ENCODE measurements at places on chromosomes 11 and 22.

DNA sequence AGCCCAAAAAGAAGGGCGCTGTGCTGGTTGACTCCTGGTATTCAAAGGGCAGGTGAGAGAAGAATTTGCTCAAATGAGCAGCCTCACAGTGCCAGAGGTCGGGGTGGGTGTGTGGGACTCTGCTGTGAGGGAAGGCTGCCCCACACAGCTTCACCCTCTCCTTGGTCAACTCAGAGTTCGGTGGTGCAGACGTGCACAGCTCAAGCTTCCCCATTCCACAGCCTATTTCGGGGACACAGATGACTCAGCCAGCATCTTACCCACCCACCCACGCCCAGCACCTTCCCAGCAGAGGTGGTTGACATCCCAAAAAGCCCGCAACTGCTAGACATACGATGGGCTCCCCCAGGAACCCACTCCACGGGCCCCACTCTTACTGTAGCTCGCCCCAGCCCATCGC lies 46.5 kb upstream of the CCND1 start:
- DNase-seq, result no peak
- no peaks in the 10 kb centered on the region for H3K36me3 ChIP-seq
- H3K4me1 ChIP-seq, result no peaks in the 10 kb centered on the region
- H3K27ac ChIP-seq, result no peak overlapping the region

DNA sequence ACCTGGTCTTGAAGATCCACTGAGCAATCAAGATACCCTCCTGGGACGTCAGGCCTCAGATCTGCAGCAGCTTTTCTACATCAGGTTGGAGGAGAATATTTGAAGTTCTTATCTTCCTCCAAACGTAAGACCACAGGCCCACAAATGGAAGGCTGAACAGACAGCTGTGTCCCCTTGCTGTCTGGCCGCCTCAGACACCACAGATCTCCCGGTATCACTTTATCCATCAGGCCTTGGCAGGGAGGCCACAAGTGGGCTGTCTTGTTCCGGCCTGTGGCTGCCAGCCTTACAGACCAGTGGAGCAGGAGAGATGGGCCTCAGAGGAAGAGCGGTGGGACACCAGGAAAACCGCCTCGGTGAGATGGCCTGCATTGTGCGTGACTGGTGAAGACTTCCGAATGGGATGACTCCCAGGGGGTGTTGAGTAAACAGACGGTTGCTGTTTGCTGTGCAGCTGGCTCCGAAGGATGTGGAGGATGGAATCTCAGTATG lies 15.9 kb downstream of the UBASH3B start:
- H3K4me1 ChIP-seq, result no peaks in the 10 kb centered on the region
- H3K27me3 ChIP-seq, result no peaks in the 10 kb centered on the region
- no peak overlapping the region for H3K27ac ChIP-seq
- peak; percentile 50 for DNase-seq

DNA sequence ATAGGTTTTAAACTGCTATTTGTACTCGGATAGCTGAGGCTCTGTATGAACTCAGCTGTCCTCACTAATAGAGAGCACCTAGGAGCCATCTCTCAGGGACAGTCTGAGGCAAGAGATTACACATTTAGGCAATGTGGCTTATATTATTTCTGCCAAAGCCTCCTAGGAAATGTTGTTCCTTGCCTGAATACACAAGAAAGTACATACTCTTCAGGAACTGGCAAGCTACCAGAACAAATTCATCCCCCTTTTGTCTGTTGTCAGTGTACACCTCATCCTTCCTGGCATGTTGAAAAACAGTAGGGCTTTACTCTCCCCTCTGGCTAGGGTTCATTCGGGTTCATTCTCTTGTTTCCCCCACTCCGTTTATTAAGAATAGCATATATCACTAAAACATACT lies 615.9 kb upstream of the FAT3 start:
- H3K27me3 ChIP-seq, result no peaks in the 10 kb centered on the region
- H3K4me1 ChIP-seq, result no peaks in the 10 kb centered on the region
- H3K36me3 ChIP-seq, result no peaks in the 10 kb centered on the region
- H3K27ac ChIP-seq, result no peak overlapping the region
- H3K4me3 ChIP-seq, result no peak overlapping the region

GRCh38 chr11:97092823-97093222 lies 703.0 kb downstream of the JRKL start:
- DNase-seq, result no peak
- no peak overlapping the region for H3K27ac ChIP-seq
- H3K36me3 ChIP-seq, result no peaks in the 10 kb centered on the region
- no peak overlapping the region for H3K4me3 ChIP-seq

GRCh38 chr11:35550374-35551036 lies 25.1 kb upstream of the PAMR1 start:
- H3K36me3 ChIP-seq, result no peaks in the 10 kb centered on the region
- H3K4me1 ChIP-seq, result no peaks in the 10 kb centered on the region
- H3K27me3 ChIP-seq, result no peaks in the 10 kb centered on the region
- no peak overlapping the region for H3K27ac ChIP-seq
- H3K4me3 ChIP-seq, result no peak overlapping the region
- DNase-seq, result no peak

DNA sequence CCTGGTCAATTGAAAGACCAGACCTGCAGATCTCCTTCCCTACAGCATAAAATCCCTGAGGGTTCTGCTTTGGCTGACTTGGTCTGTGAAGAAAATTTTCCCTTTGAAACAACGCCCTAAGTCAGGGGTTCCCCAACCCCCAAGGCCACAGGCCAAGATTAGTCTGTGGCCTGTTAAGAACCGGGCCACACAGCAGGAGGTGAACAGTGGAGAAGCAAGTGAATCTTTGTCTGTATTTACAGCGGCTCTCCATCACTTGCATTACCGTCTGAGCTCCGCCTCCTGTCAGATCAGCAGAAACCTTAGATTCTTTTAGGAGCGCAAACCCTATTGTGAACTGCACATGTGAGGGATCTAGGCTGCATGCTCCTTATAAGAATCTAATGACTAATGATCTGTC lies 38.2 kb downstream of the CCDC83 start:
- no peaks in the 10 kb centered on the region for H3K36me3 ChIP-seq
- H3K27ac ChIP-seq, result no peak overlapping the region
- no peak overlapping the region for H3K4me3 ChIP-seq
- no peaks in the 10 kb centered on the region for H3K27me3 ChIP-seq

DNA sequence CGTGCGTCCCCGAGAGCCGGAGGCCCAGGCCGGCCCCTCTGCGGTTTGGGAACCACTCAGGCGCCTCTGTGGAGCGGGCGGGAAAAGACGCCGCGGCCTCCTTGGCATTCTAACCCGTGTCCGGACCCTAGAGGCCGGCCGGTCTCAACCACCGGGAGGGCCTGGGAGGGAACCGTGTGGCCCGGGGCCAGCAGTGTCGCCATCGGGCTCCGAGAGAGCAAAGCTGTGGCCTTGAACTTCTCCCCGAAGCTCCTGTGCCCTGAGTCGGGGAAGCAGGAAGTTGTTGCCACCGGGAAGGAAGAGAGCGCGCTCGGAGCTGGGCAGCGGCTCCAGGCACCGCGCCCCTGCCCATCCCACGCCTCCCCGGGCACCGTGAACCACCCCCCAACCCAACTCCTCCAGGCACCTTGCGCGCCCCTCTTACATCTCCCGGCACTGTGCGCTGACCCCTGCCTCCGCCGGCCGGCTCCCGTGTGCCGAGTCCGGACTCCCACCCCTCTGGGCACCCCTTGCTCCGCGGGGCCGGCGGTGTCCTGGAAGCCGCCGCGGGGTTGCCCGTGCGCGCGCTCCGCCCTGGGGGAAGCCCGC lies 80.0 kb upstream of the PPARA start:
- DNase-seq, result peak; percentile 88
- H3K27ac ChIP-seq, result peak overlapping the region; percentile 100
- no peaks in the 10 kb centered on the region for H3K27me3 ChIP-seq
- H3K4me3 ChIP-seq, result peak overlapping the region; percentile 75

GRCh38 chr11:110049501-110050200 lies 43.5 kb upstream of the ZC3H12C start:
- no peaks in the 10 kb centered on the region for H3K27me3 ChIP-seq
- no peak for DNase-seq
- no peak overlapping the region for H3K4me3 ChIP-seq
- no peaks in the 10 kb centered on the region for H3K4me1 ChIP-seq
- no peaks in the 10 kb centered on the region for H3K36me3 ChIP-seq
- H3K27ac ChIP-seq, result no peak overlapping the region

GRCh38 chr11:67482275-67482826 lies 475 bp upstream of the AIP start:
- peaks cover 17% of the 10 kb centered on the region for H3K4me1 ChIP-seq
- H3K27me3 ChIP-seq, result no peaks in the 10 kb centered on the region
- H3K4me3 ChIP-seq, result peak overlapping the region; percentile 60
- H3K27ac ChIP-seq, result peak overlapping the region; percentile 85

GRCh38 chr11:44550123-44550522 lies 15.3 kb upstream of the CD82 start:
- H3K27ac ChIP-seq, result no peak overlapping the region
- no peaks in the 10 kb centered on the region for H3K36me3 ChIP-seq
- no peak for DNase-seq
- no peak overlapping the region for H3K4me3 ChIP-seq

DNA sequence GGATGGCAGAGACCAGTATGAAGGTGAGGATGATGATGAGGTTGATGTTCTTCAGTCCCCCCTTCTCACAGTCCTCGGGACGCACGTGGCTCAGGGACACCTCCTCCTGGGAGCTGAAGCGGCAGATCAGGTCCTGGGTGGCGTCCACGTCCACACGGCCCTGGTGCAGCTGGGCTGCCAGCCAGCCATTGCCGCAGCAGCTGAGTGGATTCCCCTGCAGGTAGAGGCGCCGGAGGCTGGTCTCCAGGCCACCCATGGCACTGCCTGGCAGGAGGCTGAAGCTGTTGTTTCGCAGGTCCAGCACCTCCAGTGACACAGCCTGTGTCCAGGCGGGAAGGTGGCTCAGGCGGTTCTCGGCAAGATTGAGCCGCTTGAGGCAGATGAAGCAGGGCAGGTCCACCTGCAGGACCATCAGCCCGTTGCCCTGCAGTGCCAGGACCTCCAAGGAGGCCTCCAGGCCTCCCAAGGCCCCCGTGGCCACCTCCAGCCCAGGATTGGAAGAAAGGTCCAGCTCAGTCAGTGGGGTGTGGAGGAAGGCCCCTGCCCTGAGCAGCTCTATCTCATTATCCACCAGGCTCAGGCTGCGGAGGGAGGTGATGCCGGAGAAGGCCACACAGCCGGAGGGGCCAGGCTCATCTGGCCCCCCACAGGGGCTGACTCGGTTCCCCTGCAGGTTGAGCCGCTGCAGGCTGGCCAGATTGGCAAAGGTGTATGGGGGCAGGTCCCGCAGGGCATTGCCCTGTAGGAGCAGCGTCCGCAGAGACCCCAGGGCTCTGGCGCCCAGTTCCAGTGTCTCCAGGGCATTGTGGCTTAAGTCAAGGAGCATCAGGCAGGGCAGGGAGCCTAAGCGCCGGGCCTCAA lies 10.6 kb downstream of the LRRC32 start:
- H3K27ac ChIP-seq, result no peak overlapping the region
- H3K4me1 ChIP-seq, result peaks cover 18% of the 10 kb centered on the region
- DNase-seq, result no peak
- no peak overlapping the region for H3K4me3 ChIP-seq

DNA sequence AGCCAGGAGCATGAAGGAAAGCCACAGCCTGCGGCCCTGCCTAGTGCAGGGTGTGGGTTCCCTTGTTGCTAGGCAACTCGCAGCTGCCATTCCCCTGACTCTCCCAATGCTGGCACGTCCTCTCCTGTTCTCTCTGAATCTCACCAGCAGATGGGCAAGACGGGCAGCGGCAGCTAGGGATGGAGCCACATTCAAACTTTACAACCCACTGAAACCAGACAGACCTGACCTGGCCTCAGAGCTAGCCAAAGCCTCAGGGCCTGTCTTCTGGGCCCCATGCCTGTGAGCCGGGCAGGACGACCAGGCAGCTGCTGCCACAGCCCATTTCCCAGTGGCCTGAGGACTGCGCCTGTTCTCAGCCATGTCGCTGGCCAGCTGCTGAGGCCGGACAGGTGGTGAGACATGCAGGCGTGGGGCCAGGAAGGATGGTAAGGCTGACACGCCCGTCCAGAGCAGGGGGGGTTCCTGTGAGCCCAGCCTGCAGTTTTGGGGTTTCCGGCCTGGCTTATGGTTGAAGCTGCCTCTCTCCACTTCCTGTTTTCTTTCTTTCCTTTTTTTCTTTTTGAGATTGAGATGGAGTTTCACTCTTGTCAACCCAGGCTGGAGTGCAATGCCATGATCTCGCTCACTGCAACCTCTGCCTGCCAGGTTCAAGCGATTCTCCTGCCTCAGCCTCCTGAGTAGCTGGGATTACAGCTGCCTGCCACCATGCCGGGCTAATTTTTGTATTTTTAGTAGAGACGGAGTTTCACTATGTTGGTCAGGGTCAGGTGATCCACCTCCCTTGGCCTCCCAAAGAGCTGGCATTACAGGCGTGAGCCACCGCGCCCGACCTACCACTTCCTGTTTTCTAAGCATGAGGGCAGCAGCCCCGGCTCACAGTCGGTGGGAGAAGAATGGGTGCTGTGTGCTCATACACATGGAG lies 4.1 kb downstream of the SUN2 start:
- peaks cover 15% of the 10 kb centered on the region for H3K4me1 ChIP-seq
- H3K36me3 ChIP-seq, result no peaks in the 10 kb centered on the region
- DNase-seq, result peak; percentile 52
- no peaks in the 10 kb centered on the region for H3K27me3 ChIP-seq
- peak overlapping the region; percentile 31 for H3K27ac ChIP-seq
- H3K4me3 ChIP-seq, result no peak overlapping the region

DNA sequence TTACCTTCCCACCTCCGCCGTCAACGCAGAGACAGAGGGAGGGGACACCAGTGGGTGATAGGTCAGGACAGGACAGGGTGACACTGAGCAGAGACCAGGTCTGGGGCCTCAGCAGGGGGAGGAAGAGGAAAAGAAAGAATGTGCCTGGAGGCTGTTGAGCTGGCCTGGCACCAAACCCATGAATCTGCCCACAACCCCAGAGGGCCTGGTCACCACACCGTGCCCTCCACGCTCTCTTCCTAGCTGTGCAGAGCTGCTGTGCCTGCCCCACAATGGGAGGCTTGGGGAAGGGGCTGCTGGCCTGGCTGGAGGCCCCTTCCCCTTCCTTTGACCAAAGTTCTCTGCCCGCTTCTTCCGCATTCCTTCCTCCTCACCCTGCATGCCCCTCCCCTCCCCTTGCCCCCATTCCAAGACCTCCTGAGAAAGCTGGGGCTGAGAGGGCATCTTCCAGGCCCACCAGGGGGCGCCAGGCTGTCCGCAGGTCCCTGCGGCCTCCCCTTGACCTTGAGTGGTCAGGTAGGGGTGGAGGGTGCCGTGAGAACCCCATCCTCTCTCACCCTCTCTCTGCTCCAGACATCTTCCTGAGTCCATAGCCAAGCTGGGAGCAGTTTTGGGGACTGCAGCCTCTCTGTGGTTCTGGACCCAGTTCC lies 11.0 kb upstream of the CACNA1I start:
- no peak overlapping the region for H3K27ac ChIP-seq
- peaks cover 71% of the 10 kb centered on the region for H3K27me3 ChIP-seq
- no peak overlapping the region for H3K4me3 ChIP-seq
- no peak for DNase-seq
- no peaks in the 10 kb centered on the region for H3K4me1 ChIP-seq

GRCh38 chr11:131446590-131447275 lies 76.3 kb downstream of the NTM start:
- no peaks in the 10 kb centered on the region for H3K36me3 ChIP-seq
- no peak for DNase-seq
- H3K27ac ChIP-seq, result no peak overlapping the region
- no peaks in the 10 kb centered on the region for H3K4me1 ChIP-seq
- H3K4me3 ChIP-seq, result no peak overlapping the region

GRCh38 chr11:46039990-46040389 lies 81.3 kb downstream of the PHF21A start:
- H3K4me3 ChIP-seq, result no peak overlapping the region
- no peak overlapping the region for H3K27ac ChIP-seq
- H3K36me3 ChIP-seq, result no peaks in the 10 kb centered on the region
- no peak for DNase-seq
- peaks cover 37% of the 10 kb centered on the region for H3K4me1 ChIP-seq

Data from heart left ventricle (tissue), 16 donors.